ENCODE measurements at places on chromosomes 1 and 21.
A peak's percentile ranks its signal among the peaks of the same experiment; 100 is the strongest.

GRCh38 chr1:74847715-74848114 is 114.8 kb downstream of the TYW3 start:
- peak; percentile 17 for DNase-seq

GRCh38 chr1:204104331-204105130 is 31.6 kb downstream of the SOX13 start:
- no peak for DNase-seq

DNA sequence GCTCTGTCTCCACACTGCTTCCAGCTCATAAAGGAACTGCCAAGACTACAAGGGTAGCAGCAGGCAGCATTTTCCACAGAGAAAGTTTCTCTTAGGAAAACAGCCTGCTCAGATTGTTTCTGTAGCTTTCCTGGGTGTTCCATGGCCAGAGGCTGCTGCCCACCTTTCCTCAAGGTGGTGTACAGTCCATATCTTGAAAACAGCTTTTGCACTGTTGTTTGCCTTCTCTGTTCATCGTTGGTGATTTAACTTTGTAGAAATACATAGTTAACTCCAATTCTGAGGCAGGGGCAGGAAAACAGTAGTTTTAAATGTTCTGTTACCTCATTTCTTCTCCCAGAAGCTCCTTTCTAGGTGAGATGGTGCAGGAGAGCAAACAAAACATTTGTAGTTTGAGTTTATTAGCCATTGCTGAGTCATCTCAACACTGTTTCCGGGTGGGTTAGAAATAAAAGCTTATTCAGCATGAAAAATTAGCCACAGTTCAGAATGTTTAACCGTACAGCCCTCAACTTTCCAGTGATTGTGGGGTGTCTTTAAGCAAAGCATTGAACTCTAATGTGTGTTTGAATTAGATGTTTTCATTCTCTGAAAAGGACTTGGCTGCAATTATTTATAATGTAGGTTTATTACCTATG is 41.7 kb downstream of the DIP2A start:
- DNase-seq = peak; percentile 32

GRCh38 chr1:32989160-32990050 is 24.8 kb upstream of the RNF19B start:
- DNase-seq = peak; percentile 81

DNA sequence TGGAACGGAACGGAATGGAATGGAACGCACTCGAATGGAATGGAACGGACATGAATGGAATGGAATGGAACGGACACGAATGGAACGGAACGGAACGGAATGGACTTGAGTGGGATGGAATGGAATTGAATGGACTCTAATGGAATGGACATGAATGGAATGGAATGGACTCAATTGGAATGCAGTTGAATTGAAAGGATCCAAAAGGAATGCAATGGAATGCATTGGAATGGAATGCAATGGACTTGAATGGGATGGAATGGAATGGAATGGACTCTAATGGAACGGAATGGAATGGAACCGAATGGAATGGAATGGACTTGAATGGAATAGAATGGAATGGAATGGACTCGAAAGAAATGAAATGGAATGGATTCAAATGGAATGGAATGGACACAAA is 102.4 kb upstream of the OR4F16 start:
- no peak for DNase-seq

- peak; percentile 76 for DNase-seq
Observed at GRCh38 chr1:206633708-206634121, 1.6 kb upstream of the DYRK3 start.

- no peak for DNase-seq
Observed at GRCh38 chr1:201758499-201759050, 70.4 kb upstream of the IPO9 start.

DNA sequence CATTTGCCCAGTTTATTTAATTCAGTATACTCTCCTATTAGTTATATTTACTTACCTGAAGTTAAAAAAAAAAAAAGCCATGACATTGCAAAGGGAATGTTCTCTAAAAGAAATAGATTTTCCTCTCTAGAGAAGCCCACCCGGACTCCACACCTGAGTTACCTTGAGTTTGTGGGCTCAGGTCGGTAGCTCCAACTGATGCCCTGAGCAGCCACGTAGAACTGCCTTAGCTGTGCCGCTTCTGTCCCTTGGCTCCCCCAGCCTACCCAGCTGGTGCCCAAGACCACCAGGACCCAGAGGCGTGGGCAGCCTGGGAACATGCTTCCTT is 250 bp downstream of the F5 start:
- DNase-seq = no peak

DNA sequence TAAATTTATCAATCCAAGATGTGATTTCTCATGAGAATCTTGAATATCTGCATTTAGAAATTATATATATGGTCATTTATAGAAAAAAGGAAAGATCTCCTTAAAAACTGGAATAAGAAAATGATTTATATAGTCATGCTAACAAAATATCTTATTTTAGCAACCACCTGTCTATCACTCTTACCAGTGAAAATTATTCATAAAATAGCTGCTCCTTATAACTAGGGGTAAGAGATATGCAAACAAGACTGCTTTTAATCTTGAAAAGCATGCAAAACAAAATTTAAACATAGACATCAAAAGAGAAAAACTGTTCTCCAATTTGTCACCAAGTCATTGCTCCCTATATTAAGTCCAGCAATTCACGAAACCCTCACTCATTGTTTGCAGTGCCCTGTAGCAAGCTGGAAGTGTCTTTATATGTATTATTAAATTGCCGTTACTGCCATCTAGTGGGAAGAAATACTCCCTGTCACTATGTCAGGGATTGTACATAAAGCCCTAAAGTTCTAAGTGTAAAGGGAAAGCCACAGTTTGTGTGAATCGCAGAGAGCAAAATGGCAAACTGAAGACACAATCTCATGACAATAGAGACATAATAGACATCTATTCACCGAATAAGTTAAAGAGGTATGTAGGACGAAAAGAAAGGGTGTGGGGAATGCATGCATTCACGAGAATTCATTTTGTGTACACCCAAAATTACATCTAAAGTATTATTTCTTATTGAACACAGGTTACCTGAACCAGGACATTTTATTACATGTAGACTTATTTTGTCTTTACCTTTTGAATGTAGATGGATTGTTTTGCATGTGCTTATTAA is 600.5 kb downstream of the USP25 start:
- DNase-seq = peak; percentile 18

DNA sequence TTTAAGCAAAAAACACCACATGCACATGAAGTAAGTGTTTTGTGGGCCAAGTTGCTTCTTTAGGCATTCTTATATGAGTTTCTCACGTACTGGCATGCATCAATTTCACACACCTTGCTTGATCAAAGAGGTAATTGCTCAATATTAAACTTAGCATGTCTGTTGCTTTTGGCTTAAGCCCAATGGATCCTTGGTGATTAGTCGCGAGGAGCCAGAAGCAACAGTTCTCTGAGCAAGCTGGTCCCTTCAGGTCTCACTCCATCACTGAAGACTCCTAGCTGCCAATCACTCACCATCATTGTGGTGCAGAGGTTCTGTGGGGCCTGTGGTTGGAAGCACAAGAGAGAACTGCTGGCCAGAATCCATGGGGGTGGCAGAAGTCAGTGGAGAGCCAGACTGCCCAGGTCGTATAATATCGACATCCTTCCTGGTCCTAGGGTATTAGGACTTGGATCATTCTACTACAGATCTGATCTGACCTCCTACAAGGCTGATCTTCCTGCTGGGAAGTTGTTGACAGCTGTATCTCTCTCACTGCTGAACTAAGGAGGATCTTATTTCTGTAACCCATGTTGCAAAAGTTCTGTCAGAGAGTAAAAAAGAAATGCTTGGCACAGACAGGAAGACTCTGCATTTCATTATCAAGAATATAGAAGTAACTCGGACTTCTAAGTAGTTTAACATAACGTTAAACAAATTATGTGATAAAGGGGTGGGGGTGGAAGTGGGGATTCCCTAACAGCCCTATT is 140.5 kb downstream of the NTPCR start:
- DNase-seq = no peak

- no peak for DNase-seq
Observed at GRCh38 chr1:240577095-240577494, 34.9 kb downstream of the GREM2 start.

DNA sequence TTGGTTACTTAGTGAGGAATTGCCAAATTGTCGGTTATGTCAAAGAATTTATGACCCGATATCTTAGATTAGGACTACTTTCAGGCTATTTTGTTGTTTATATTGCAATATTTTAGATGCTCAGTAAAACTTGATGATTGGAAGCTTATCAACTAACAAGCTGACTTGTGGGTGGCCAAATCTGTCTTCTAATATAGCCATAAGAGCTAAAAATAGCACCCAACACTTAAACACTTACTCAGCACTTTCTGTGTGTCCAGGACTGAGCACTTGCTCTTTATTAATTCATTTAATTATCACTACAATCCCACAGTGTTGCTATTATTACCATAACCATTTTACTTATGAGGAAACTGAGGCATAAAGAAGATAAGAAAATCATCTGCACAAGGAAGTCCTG is 50.4 kb downstream of the RWDD3 start:
- DNase-seq = no peak

DNA sequence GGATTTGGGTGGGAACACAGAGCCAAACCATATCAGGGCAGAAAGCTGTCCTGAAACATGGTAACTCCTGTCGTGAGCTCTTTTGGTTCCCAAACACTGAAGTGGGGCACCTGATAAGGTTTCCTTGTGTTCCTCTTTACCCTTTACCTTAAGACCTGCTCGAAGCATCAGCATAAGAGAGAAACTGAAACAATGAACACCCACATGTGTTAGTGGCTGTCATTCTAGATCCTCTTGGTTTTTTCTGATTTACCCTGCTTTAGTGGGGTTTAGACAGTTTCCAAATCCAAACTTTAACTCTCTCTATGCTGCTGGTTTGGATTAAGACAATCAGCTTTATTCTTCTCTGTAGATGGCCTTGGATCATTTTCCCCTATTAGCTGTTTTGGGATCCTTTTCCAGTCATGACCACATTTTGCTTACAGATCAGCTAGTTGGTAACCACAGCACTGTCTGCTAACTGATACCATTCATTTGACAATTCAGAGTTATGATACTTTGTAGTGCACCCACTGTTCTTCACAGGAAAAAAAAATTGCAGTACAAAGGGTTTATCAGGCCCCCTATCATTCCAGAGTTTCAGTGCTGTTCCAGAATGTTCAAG is 975 bp upstream of the MNDA start:
- no peak for DNase-seq
